ENCODE measurements at places on chromosomes 7 and 10.

- DNase-seq = no peak
Measured at GRCh38 chr10:31393844-31394243, 74.8 kb downstream of the ZEB1 start.

- DNase-seq = peak; percentile 66
Measured at GRCh38 chr10:2978111-2978510, 89.2 kb upstream of the PFKP start.

- peak; percentile 34 for DNase-seq
Measured at GRCh38 chr7:101216001-101216859, 1.2 kb downstream of the PLOD3 start.

DNA sequence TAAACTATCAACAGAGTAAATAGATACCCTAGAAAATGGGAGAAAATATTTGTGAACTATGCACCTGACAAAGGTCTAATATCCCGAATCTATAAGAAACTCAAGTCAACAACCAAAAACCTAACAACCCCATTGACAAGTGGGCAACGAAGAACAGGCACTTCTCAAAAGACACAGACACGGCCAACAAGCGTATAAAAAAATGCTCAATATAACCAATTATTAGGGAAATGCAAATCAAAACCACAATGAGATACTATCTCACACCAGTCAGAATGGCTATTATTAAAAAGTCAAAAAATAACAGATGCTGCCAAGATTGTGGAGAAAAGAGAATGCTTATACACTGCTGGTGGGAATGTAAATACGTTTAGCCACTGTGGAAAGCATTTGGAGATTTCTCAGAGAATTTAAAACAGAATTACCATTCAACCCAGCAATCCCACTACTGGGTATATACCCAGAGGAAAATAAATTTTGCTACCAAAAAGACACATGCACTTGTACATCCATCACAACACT lies 63.2 kb upstream of the CAV2 start:
- no peak for DNase-seq

DNA sequence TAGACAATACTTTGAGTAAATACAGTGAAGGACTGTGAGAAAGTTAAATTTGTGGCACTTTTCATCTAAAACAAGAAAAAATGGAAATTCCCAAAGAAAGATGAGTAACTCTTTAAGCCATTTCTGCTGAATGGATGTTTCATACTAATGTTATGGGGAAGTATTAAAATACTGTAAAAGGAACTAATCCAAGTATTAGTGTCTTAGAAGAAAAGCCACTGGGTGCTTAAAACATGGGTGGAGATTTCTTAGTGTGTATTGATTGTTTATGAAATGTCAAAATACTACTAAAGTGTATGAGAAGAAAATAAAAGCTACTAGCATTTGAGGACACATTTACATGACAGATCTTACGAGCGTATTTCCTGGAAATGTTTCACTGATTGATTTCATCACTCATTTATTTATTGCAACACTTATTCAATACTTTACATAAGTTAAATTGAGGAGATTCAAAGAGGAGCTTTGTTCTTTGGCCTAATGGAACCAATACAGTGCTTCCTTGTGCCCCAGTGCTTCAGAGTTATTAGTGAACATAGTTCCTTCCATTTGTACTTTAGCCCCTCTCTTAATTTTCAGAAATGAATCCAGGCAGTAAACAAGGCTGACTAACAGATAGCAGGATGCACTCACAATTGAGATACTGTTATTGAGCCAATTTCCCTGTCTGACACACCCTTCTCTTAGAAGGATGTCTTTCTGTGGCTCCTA lies 155.5 kb upstream of the AHR start:
- DNase-seq = no peak

DNA sequence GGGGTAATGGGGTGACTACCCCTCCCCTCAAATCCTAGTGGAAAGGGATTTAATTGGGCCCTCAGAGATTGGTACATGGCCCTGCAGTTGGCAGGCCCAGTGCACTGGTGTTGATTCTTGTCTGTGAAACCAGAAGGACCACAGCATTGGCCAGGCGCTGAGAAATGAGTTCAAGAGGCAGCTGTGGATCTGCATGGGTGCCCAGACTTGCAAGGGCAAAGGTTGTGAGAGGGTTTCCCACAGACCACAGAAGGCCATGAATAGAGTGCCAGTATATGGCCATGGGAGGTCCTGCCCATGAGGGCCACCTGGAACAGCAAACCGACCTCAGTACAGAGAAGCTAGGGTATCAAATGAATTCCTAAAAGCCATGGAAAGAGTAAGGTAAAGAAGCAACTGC lies 32.9 kb downstream of the TMEM168 start:
- no peak for DNase-seq

DNA sequence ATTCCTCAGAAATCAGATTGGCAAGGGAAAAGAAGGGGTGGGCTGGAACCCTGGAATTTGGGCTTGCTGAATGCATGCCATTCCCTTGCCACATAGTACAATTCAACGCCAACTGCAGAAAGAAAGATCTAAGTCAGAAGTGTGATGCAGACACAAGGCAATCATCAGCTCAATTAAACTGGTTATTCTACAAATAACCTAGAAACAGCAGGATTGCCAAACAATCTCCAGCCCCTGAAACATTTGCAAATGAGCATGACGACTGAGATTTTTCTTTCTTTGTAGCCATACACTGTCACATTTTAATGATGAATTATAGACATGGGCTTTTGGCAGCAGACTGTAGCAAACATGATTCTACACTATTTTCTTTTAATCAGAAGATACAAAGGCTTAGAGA lies 16.5 kb upstream of the CREB5 start:
- no peak for DNase-seq

DNA sequence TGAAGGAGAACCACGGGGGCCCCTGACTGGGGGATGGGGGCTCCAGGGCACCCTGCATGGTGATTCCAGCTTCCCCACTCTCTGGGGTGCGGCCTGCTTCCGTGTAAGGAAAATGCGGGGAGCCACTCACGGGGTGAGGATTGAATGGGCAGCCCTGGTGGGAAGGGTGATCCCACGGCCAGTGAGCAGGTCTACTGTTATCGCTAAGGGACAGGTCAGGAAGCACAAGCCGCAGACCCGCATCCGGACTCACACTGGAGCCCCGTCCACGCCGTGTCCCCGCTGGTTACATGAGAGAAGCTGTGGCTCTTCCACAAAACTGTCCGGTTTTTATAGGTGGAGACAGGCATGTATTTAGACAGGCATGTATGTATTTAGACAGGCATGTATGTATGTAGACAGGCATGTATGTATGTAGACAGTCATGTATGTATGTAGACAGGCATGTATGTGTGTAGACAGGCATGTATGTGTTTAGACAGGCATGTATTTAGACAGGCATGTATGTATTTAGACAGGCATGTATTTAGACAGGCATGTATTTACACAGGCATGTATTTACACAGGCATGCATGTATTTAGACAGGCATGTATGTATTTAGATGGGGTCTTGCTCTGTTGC lies 5.7 kb downstream of the PSMG3 start:
- DNase-seq = no peak

DNA sequence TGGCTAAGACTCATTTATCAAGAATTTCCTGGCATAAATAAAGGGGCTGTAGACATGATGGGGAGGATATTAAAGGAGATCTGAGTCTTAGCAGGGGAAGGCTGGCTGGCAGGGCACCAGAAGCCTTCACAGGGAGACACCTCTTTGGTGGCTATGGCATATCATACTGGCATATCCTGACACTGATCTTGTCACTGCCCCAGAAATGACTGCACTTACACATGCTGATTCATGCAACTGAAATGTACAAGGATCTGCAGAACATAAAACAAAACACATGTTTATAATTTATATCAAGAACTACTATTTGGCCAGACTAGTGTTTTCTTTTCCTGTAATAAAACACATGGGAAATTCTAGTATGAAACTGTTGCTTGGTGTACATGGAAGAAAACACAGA lies 5.5 kb upstream of the LIPN start:
- peak; percentile 20 for DNase-seq

GRCh38 chr7:122616951-122617350 lies 82.0 kb downstream of the RNF133 start:
- no peak for DNase-seq
